ENCODE measurements at places on chromosomes 1 and 21. TPM values are rescaled to one million over a fixed set of nuclear protein-coding genes. Genes with fewer than 3 reads are reported as not detected.

Gene PGLYRP4
- total RNA-seq = not detected

Gene BMP8B
- 5.5 TPM for total RNA-seq

Gene VSIG8
- total RNA-seq = not detected

Gene CA14
- 2.4 TPM for total RNA-seq

Gene DMBX1
- not detected for total RNA-seq

Gene GABRD
- total RNA-seq = not detected

Gene GUCA2B
- total RNA-seq = not detected

Gene CFHR3
- total RNA-seq = 1.7 TPM

Gene LAMC1
- 178 TPM for total RNA-seq

Gene SAMD13
- total RNA-seq = 1.3 TPM

Gene SPRR2E
- not detected for total RNA-seq

GRCh38 chr1:115252585-115252984 lies 85.5 kb downstream of the NGF start:
- no peak for DNase-seq
- H3K4me3 ChIP-seq = no peak overlapping the region
- no peaks in the 10 kb centered on the region for H3K36me3 ChIP-seq
- peaks cover 14% of the 10 kb centered on the region for H3K4me1 ChIP-seq
- H3K27me3 ChIP-seq = no peaks in the 10 kb centered on the region
- H3K27ac ChIP-seq = peak overlapping the region; percentile 69

GRCh38 chr1:14303011-14303410 lies 295.5 kb upstream of the KAZN start:
- no peak overlapping the region for H3K27ac ChIP-seq
- H3K4me1 ChIP-seq = no peaks in the 10 kb centered on the region
- DNase-seq = no peak
- H3K4me3 ChIP-seq = no peak overlapping the region
- no peaks in the 10 kb centered on the region for H3K27me3 ChIP-seq

DNA sequence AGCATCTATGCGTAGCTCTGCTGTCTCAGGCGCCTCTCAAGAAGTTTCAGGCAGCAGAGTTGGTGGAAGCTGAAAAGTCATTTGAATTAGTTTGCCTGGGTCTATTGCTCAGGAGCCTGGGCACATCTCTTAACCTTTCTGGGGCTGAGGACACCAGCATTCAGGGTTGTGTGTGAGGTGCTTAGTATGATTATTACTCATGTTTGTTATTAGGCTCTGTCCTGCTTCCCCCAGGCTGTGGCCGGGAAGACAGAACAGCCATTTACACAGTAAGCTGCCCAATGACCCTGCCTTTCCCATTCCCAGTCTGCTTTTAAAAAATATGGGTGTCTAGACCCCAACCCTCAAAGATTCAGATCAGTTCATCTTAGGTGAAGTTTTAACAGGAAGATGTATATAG lies 53.9 kb upstream of the CACNA1E start:
- H3K4me1 ChIP-seq = peaks cover 7% of the 10 kb centered on the region
- no peak overlapping the region for H3K4me3 ChIP-seq
- no peak overlapping the region for H3K27ac ChIP-seq
- no peak for DNase-seq

GRCh38 chr1:182278144-182279054 lies 113.2 kb downstream of the GLUL start:
- H3K4me3 ChIP-seq = no peak overlapping the region
- DNase-seq = no peak
- H3K4me1 ChIP-seq = peaks cover 7% of the 10 kb centered on the region
- no peaks in the 10 kb centered on the region for H3K27me3 ChIP-seq

DNA sequence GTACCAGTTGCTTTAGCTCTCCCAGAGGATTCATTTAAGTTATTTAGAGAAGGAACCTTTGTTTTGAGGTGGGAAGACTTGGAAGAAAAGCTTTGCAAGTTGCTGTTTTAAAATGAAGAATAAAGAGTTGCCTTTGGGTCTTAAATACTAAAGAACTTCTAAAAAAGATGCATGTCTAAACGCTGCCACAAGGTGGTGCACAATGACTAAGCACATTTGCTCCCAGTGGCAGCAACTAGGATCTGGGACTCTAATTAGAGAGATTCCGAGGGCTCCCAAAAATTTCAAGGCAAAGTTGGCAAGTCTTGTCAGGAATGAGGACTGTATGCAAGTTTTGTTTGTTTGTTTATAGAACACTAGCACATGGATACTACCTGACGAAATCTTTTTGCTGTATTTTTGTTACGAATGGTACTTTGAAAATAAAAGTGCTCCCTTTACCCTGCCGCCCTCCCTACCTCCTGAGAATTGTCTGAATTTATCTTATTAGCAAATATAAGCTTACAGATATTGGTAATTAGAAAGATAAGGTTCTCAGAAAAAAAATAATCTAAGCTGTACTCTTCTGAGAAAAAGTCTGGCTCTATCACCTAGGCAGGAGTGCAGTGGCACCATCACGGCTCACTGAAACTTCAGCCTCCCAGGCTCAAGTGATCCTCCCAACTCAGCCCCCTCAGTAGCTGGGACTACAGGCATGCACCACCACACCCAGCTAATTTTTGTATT lies 121.8 kb downstream of the HFM1 start:
- no peaks in the 10 kb centered on the region for H3K27me3 ChIP-seq
- H3K4me3 ChIP-seq = no peak overlapping the region
- H3K36me3 ChIP-seq = no peaks in the 10 kb centered on the region
- DNase-seq = peak; percentile 77
- no peak overlapping the region for H3K27ac ChIP-seq

DNA sequence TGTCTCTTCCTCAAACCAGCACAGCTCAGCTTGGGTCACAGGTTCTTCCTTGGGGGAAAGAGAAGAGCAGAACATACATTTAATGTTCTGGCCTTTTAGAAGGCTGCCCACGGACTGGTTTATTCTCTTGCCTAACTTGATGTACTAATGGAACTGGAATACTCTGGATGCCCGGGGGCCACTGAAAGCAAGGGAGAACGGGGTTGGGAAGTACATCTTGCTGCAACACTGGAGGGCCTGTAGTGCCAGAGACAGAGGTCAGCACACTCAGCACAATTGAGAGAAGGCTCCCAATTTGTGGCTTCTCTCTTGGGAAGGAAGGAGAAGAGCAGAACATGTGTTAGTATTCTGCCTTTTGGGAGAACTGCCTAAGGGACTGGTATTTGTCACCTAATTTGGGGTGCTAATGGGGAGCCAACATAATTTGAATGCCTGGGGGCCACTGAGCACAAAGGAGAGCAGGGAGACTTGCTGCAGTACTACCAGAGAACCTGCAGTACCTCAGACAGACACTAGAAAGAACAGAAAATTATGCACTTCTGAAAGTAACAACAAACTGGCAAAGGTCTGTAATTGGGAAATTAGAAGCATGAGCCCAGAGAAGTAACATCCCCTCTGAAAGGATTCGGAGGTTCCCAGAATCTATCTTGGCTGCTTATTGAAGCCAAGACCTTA lies 14.1 kb downstream of the ZNF691 start:
- H3K27me3 ChIP-seq = peaks cover under 1% of the 10 kb centered on the region
- no peak for DNase-seq
- H3K27ac ChIP-seq = no peak overlapping the region
- no peak overlapping the region for H3K4me3 ChIP-seq
- no peaks in the 10 kb centered on the region for H3K4me1 ChIP-seq

DNA sequence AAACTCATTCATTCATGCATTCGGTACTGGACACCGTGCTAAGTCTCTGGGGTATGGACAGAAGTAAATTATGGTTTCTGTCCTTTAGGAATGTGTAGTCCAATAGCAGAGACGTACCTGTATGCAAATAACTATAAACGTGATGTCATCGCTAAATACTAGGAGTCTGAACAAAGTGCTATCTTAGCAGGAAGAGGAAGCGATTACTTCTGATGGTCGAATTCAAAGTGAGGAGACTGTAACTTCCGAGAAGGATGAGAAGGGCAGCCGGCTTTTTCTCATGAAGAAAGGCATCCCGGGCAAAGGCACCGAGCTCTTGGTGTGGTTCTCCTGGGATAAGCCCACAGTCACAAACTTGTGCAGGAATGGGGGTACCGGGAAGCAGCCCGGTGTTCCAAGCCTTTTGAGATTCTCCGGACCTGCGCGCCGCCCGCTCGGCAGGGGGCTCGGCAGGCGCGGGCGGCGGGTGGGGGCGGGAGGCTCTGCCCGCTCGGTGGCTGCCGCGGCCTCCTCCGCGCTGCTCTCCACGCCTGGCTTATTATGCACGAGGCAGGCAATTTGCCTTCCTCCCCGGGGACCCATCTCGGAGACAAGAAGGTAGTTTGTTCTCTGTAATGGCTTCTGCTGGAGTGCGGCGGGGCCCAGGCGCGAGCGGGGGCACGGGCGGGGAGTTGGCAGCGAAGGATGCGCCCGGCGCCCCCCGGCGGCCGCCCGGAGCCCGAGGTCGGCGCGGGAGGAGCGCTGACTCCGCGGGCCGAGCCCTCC lies 67.5 kb upstream of the CD1D start:
- peak overlapping the region; percentile 87 for H3K27ac ChIP-seq
- DNase-seq = peak; percentile 84
- peak overlapping the region; percentile 83 for H3K4me3 ChIP-seq
- H3K36me3 ChIP-seq = no peaks in the 10 kb centered on the region

- H3K27me3 ChIP-seq = no peaks in the 10 kb centered on the region
- no peak overlapping the region for H3K27ac ChIP-seq
- H3K36me3 ChIP-seq = no peaks in the 10 kb centered on the region
These were observed 37.4 kb downstream of the BTBD8 start for GRCh38 chr1:92117526-92117925.

DNA sequence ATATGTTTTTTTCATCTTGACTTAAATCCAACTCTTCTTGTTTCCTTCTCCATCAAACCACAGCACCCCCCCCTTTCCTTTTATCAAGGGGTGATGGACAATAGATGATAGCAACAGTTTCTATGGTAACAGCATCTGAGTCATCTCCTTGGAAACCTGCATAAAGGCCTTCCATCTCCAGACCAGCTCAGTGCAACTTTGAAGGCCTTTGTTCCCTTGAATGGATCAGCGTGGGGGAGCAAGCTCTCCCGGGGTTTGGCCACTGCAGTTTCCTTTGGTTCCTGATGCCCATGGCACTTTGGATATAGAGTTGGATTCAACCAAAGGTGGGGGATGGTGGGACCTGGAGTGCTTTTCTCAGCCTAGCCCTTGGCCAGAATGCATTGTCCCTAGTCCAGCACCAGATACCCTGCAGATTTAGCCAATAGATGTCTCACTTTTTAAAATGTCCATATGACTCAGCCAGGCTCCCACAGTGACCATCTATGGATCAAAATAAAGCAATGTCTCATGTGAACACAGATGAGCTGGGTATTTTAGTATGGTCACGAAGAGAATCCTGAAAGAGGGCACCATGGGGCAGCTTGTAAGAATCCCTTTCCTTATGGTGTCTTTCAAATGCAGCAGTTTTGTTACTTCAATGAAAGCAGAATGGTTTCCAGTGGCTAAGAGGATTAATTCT lies 127.7 kb downstream of the SPATA46 start:
- H3K4me1 ChIP-seq = peaks cover 6% of the 10 kb centered on the region
- DNase-seq = no peak
- H3K27ac ChIP-seq = no peak overlapping the region
- no peaks in the 10 kb centered on the region for H3K36me3 ChIP-seq
- no peak overlapping the region for H3K4me3 ChIP-seq

GRCh38 chr1:238485057-238485911 lies 594.6 kb upstream of the ZP4 start:
- peak; percentile 69 for DNase-seq
- peak overlapping the region; percentile 18 for H3K4me3 ChIP-seq
- peaks cover 3% of the 10 kb centered on the region for H3K4me1 ChIP-seq
- H3K27ac ChIP-seq = peak overlapping the region; percentile 77
- no peaks in the 10 kb centered on the region for H3K36me3 ChIP-seq

DNA sequence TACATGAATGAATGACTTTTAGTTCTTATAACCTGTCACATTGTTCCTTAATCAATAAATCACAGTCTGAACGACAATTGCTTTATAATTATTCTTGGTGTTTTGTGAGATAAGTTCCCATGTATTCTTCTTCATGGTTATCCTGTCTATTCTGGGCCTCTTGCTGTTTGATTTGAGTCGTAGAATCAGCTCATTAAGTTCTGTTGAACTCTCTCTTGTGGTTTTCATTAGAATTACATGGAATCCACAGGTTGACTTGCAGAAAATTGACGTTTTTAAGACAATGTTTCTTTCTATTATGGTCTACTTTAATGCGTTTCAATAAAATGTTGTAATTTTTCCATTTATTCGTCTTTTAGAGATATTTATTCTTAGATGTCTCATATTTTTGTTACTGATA lies 4.0 kb upstream of the LCE1A start:
- no peaks in the 10 kb centered on the region for H3K4me1 ChIP-seq
- H3K36me3 ChIP-seq = no peaks in the 10 kb centered on the region
- H3K27ac ChIP-seq = no peak overlapping the region
- H3K4me3 ChIP-seq = no peak overlapping the region

- H3K4me3 ChIP-seq = no peak overlapping the region
- H3K36me3 ChIP-seq = no peaks in the 10 kb centered on the region
- H3K27ac ChIP-seq = no peak overlapping the region
- peak; percentile 93 for DNase-seq
- H3K4me1 ChIP-seq = peaks cover 7% of the 10 kb centered on the region
These were observed 12.3 kb upstream of the GJA8 start for GRCh38 chr1:147890177-147890790.

- DNase-seq = no peak
- H3K27ac ChIP-seq = no peak overlapping the region
- no peaks in the 10 kb centered on the region for H3K27me3 ChIP-seq
- no peaks in the 10 kb centered on the region for H3K36me3 ChIP-seq
These were observed 365.1 kb upstream of the VAMP3 start for GRCh38 chr1:7405844-7406500.

DNA sequence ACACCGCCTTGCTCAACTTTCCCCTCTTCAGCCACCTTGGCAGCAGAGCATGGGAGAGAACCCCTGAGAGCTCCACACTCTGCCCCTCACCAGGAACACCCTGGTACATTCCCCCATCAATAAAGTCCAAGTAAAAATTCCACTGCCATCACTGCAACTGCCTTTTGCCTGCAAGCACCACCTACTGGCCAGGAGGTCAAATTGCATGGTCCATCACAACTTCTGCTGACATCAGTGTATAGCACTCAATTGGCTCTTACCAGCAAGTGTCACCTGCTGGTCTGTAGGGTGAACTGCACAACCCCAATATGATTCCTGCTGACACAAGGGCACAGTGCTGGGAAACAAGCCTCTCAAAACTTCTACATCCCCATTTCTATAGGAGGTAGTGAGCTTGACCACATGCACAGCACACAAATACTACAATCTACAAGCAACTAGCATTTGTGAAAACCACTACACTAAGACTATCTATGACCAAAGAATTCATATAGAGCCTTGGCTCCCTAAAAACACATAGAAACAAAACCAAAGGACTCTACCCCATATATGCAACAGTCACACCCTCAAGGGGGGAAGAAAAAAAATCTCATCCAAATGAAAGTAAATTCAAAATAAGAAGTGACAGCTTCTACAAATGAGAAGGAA lies 69.2 kb downstream of the FASLG start:
- H3K4me3 ChIP-seq = no peak overlapping the region
- no peaks in the 10 kb centered on the region for H3K27me3 ChIP-seq
- peaks cover 7% of the 10 kb centered on the region for H3K4me1 ChIP-seq
- no peak for DNase-seq
- H3K27ac ChIP-seq = no peak overlapping the region
